ENCODE measurements at places on chromosomes 6 and 20.

DNA sequence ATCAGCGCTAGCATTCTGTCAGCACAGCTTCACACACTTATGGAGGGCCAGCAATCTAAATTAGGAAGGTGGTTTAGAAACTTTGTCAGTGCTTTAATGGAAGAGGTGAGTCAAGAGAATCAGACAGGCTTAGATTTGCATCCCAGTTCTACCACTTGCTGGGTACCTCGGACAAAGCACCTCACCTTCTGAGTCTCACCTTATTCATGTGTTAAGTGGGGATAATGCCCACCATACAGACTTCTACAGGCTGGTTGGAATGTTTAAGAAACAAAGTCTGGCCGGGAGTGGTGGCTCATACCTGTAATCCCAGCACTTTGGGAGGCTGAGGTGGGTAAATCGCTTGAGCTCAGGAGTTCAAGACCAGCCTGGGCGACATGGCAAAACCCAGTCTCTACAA, 12.2 kb upstream of the STK35 start:
- no peak for DNase-seq

- DNase-seq, result no peak
Measured at GRCh38 chr6:36955671-36956445, 1.3 kb downstream of the PI16 start.

- no peak for DNase-seq
Measured at GRCh38 chr20:6311841-6312655, 189.2 kb upstream of the FERMT1 start.

DNA sequence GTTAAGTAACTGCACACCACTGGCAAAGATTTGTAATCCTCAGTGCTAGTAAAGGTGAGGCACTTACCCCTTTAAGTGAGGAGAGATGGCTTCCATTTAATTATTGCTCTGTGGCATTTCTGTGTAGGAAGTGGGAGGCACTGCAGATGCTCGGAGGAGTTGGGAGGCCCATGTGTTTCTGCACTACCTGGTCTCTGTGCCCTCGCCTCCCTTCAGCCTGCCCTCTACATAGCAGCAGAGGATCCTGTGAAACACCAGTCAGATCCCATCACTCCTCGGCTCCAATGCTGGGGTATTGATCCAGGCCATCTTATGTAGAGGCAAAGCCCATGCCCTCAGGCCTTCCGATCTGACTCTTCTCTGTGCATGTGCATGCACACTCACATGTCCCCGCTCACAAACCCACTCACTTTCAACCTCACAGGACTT, 67.0 kb downstream of the SLX4IP start:
- DNase-seq, result no peak

DNA sequence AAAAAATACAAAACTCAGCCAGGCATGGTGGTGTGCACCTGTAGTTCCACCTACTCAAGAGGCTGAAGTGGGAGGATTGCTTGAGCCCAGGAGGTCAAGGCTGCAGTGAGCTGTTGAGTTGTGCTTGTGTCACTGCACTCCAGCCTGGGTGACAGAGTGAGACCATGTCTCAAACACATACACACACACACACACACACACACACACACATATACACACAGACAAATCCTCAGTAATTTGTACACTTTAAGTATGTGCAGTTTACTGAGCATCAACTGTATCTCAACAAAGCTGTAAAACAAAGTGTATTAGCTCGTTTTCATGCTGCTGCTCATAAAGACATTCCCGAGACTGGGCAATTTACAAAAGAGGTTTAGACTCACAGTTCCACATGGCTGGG, 7.3 kb downstream of the TFB1M start:
- no peak for DNase-seq

DNA sequence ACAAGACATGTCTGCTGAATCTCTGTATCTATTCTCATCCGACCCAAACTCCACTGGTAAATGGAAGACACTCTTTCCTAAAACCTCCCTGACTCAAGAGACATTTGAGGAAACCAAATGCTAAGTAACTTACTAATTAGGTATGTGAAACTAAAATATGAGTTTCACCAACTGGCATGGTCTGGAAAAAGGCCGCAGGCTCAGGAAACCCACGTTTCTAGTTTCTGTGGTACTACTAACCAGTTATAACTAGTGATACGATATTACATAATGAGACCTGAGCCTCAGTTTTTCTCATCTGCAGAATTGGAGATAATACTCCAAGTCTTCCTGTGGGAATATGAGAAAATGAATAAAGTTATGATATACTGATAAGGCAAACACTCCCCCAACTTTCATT, 39.9 kb downstream of the ZNF391 start:
- DNase-seq, result no peak

DNA sequence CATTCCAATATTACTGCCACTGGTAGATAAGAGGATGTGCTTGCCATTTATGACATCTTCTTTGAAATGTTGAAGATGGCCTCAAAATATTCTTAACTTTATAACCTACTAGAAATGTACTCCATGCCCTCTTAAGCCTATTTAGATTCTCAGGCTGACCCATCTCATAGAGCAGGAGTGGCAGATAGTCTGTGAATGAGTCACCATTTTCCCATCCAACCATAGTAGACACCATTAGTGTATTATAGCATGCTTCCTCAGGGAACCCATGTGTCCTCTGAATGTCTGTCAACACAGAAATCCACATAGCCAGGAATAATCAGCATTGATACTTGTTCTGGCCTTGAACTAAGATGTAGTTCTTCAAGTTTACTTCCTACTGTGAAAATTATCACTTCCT, 150.2 kb downstream of the IMPG1 start:
- no peak for DNase-seq
